ENCODE measurements at places on chromosomes 16 and 17.

DNA sequence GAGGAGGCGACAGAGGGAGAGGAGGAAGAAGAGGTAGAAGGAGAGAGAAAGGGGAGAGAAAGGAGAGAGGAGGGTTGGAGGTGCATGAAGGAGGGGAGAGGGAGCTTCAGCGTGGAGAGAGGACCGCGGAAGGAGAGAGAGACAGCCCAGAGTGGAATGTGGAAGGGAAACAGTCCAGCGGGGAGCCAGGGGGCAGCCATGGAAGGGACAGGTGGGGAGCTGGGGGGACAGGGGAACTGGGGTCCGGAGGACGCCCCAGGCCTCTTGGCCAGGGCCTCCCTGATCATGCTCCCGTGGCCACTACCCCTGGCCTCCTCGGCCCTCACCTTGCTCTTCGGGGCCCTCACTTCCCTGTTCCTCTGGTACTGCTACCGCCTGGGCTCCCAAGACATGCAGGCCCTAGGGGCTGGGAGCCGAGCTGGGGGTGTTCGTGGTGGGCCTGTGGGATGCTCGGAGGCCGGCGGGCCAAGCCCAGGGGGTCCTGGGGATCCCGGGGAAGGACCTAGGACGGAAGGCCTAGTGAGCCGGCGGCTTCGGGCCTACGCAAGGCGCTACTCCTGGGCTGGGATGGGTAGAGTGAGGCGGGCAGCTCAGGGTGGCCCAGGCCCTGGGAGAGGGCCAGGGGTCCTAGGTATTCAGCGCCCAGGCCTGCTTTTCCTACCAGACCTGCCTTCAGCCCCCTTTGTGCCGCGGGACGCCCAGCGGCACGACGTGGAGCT, 759 bp downstream of the ASPHD1 start:
- DNase-seq: no peak

- DNase-seq: no peak
Observed at GRCh38 chr16:69469807-69470561, 45.6 kb downstream of the CYB5B start.

DNA sequence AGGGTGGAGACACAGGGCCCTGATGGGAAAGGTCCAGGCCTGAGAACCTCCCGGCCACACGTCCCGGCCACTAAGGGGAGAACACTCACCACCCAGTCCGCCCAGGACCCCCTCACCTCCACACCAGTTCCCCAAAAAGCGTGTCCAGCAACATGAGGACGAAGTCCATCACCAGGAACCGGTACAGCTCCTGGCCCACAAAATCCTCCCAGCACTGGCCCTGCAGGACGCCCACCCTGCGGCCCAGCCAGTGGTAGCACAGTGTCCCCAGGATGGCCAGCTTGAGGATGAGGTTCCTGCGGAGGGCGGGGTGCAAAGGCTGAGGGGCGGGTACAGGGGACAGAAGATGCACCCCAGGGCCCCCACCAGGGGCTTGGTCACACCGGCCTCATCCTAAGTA, 8.0 kb downstream of the TMC6 start:
- no peak for DNase-seq

DNA sequence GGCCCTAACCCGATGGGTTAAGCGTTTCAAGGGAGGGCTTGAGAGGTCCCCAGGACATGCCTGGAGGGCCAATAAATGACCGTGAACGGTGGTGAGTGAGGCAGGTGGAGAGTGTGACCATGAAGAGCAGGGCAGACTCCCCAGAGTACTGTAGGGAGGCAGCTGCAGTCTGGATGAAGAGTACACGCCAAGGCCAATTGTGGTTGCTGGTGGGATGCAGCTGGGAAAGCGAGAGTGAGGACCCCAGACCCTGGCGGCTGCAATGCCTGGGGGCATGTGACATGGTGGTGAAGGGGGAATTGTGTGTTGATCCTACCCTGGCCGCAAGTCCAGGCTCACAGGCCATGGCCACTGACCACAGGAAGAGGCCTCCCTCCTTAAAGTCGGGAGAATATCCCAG, 62.9 kb downstream of the TMEM235 start:
- DNase-seq: no peak

GRCh38 chr16:31530405-31530804, 2.7 kb downstream of the AHSP start:
- no peak for DNase-seq

GRCh38 chr16:7397901-7398300, 65.3 kb downstream of the RBFOX1 start:
- DNase-seq: no peak

All from ecto neural progenitor cell (in vitro differentiated cells).